HFFc6 (cell line): ENCODE measurements at places on chromosomes 2 and 18.
A peak's percentile ranks its signal among the peaks of the same experiment; 100 is the strongest.

- DNase-seq = no peak
Measured at GRCh38 chr2:98899041-98899702, 36.9 kb downstream of the CRACDL start.

DNA sequence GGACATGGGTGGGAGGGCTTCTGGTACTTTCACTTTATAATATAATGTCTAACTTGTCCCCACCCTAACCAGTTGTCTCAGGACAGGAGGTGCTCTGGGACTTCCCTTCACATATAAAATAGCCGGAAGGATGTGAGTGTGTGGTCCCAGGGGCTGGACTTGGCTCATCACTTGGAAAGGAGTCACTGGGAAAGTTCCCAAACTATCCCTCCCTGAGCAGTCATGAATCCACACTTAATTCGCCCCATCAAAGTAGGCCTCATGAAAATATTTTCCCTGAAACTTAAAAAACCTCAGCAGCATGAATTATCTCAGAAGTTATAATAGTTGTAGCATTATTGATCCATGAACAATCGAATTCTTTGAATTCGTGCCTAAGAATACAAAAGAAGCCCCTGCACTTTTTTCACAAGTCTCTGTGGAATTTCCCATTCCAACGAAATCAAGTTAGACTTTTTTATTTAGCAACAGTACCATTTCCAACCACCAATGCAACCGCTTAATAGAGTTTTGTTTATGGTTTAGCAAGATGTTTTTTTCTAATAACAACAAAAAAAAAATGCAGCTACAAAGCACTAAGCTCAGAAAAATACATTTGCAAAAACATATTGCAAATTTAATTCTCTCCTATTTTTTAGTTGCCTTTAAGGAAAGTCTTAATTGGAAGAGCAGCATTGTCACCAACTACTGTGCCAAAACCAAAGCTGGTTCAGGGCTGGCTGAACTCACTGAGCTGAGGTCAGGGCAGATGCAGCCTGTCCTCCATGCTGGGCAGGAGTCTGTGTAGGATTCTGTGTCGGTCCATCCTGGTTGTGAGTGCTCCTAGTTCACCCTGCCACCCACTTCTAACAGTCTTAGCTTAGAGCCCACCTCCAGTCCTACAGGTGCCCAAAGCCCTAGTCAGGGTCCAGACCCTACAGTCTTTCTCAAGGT is 68.8 kb upstream of the SPTBN1 start:
- DNase-seq = no peak

- DNase-seq = no peak
Measured at GRCh38 chr2:84556190-84556589, 39.9 kb downstream of the DNAH6 start.

- DNase-seq = peak; percentile 74
Measured at GRCh38 chr2:135004005-135004746, 43.1 kb downstream of the MAP3K19 start.

- no peak for DNase-seq
Measured at GRCh38 chr2:186559848-186560247, 30.0 kb upstream of the ITGAV start.

DNA sequence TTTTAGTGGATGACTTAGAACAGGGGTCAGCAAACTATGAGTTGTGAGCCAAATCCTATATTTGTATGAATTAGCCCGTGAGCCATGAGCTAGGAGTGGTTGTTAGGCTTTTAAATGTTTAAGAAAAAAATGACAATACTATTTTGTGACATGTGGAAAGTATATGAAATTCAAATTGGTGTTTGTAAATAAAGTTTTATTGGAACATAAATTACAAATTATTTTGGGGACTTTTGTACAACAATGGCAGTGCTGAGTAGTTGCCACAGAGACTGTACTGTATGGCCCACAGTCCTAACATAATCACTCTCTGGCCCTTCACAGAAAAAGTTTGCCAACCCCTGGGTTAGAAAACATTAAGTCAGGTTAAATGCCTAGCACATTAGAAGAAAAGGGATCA is 26.1 kb downstream of the ADNP2 start:
- no peak for DNase-seq

GRCh38 chr2:19723021-19723420 is 178.8 kb downstream of the TTC32 start:
- no peak for DNase-seq

GRCh38 chr2:125398738-125399524 is 1257.0 kb upstream of the GYPC start:
- no peak for DNase-seq

DNA sequence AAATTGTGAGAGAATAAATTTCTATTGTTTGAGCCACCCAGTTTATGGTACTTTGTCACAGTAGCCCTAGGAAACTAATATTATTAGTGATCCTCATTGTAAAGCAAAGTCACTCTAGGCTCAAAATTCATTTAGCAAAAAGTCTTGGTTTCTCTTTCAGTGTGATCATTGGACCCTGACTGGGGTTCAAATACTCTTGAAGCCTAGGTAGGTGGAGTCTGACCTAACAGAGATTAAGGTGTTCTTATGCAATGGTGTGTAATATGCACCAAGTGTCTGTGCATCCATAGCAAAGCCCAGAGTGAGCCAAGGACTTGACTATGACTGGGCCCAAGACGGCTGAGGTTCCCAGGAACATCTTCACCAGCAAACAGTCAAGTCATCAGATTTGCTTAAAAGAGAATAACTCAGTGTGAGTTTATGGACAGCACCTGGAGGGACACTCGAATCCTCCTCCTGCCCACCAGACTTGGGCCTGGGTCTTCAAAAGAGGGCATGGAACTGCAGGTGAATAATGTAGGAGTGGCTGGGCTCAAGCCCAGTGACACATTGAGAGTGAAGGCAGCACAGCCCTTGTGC is 51.1 kb upstream of the BCL11A start:
- no peak for DNase-seq

DNA sequence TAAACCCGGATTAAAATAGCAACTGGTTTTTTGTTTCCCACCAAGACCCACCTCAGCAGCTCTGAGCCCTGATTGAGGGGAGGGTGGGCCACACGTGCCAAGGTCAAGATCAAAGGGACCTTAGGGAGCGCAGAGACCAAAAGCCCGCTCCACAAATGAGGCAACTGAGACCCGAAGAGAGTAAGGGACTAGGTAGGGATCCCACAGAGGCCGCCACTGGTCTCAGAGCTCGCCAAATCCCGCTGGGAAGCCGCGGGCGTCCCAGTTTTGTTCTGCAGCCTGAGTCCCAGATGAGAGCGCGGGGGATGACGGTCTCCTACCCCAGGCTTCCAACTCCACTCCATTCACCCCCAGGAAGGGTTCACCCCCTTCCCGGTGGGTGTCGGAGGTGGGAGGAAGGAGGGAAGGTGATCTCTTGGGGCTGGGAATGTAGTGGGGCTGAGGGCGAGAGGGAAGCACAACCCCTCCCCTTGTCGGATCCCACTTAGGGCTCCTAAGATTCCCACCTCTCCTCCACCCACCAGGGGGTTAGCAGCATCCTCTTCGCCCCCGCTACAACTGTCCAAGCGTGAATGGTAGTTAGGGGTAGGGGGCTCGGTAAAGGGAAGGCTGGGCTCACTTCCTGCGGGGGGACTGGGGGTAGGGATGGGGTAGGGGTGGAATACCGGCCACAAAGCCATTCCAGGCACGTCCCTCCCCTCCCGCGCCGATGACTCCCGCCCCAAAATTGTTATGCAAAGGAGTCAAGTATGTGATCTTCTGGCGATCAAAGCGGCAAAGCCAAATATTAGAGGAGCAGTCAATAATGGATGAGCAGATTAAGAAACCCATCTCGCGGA is 7.3 kb upstream of the EN1 start:
- no peak for DNase-seq

DNA sequence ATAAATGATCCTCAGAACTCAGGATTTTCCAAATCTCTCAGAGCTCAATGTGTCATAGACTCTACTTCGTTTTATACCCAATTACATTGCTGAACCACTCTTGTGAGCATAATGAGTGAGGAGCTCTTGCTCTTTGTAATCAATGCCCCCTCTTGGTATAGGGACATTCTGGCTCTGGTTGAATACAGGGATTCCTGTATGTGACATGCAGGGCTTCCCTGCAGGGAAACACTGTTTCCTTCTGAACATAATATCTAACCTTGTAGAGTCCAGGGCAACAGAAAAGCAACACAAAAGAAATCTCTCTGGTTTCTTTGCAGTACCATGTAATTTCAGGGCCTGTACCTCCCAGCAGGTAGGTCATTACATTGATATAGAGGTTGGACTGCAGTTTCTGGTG is 101.5 kb downstream of the CPS1 start:
- DNase-seq = no peak

DNA sequence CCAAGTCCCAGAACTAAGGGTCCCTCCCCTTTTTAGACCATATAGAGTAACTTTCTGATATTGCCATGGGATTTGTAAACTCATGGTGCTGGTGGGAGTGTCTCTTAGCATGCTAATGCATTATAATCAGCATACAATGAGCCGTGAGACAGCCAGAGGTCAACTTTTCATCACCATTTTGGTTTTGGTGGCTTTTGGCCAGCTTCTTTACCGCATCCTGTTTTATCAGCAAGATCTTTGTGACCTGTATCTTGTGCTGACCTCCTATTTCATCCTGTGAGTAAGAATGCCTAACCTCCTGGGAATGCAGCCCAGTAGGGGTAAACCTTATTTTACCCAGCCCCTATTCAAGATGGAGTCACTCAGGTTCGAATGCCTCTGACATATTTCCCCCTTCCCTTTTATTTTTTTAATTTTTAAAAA is 148.2 kb downstream of the PHLPP1 start:
- DNase-seq = peak; percentile 85

DNA sequence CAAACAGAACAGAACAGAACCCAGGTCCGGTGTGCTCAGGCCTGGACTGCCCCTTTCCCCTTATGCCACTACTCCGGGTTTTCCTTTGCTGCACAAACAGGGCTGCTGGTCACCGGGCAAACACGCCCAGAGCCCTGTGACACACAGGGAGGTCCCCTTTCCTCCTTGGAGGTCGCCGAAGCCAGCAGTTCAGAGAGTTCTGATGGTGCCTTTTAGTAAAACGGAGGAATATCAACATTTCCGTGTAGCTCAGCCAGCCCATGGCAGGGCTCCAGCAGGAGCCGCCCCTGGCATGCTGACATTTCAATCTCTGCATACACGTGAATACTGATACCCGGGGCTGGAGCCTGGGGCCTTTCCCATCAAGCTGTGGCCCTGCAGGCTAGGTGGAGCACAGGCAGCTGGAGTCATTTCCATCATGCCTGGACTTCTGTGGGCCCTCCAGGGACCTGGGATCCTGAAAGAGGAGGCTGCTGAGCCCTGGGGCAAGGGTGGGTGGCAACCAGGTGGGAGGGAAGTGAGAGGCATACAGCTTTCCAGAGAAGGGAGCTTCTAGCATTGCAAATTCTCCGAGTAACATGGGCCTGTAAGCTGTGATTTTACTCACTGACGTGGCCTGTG is 91.4 kb upstream of the PXDN start:
- DNase-seq = no peak

GRCh38 chr2:160812830-160813505 is 319.4 kb upstream of the RBMS1 start:
- no peak for DNase-seq

- DNase-seq = no peak
Measured at GRCh38 chr2:50178050-50178449, 853.9 kb downstream of the NRXN1 start.

- DNase-seq = peak; percentile 38
Measured at GRCh38 chr18:4096486-4096885, 358.6 kb downstream of the DLGAP1 start.

DNA sequence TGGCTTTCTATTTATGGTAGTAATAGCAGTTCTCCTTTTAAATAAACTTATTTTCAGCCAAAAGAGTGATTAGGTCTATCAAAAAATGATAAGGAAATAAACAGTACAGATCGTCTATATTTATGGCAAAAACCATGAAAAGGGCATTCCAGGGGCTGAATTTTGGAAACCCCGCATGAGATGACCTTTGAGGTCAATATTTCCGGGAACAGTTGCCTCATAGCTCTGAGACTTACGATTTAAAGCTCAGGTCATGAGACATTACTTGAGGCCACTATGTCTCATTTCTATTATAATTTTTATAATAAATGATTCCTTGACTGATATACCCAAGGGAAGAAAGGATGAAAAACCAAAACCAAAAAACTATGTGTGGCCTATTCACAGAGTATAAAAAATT is 101.1 kb downstream of the LDLRAD4 start:
- no peak for DNase-seq

DNA sequence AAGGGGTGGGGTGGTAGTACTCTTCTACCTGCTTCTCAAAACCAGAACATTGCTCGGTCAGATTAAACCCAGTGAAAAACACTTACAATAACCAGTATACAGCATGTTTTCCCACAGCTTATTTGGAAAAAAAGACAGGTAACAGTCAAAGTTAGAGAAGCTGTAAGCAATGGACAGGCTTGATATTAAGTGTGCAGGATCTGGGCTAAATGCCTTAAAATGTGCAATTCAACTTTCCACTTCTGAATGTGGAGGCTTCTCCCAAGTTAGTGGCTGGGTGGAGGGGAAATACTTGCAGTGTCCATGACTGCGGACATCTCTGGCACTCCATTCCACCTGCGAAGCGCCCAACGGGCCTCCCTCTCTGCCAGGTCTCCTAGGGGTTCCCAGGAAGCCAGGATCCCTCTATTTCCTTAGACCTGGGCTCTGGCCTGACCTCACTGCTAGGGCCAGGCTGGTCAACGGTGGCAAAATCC is 5.3 kb downstream of the ZEB2 start:
- no peak for DNase-seq

- DNase-seq = no peak
Measured at GRCh38 chr2:60540074-60540473, 13.4 kb downstream of the BCL11A start.

DNA sequence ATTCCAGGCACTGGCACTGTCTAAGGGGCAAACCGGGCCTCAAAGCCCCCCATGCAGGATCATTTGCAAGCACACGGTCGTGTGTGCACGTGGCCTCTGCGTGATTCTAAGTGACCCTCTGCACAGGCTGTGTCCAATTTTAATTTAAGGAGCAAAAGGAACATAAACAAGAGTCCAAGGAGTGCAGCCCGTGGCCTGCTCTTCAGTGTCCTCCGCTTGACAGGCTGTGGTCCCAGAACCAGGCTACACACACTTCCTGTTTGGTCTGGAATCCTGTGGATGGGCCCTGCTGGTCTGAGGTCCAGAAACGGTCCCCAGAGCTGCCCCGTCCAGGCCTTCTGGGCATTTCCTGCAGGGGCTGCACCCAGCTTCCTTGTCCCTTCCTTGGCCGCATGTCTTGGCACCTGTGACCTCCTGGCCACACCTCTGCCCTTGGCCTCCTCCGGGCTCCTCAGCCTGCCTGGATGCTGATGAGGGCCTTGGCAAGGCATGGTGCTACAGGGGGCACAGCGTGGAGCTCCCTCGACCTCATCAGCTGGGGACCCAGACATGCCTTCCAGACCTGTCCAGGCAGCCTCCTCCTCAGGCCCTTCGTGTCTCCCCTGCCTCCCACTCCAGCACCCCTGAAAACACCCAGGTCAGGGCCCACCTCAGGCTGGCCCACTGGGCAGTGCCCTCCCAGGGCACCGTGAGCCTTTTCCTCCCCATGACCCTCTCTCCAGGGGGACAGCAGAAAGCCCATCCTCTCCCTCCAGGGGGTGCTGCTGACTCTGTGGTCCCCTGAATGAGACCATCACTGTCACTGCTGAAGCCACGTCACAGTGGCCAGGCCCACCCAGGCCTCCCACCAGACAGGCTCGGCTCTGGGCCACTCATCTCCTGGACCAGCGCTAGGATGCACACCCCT is 136.4 kb upstream of the GPC1 start:
- no peak for DNase-seq
